Stimulated activated CD4-positive, alpha-beta T cell treated with anti-CD3 and anti-CD28 coated beads, Interleukin-12 subunit alpha, Interleukin-12 subunit beta, amount 100 ng/mL, for 4 hours (primary cell): ENCODE measurements at places on chromosomes 7 and 10.

GRCh38 chr7:82740246-82740848, 296.8 kb upstream of the CACNA2D1 start:
- no peak for DNase-seq

- no peak for DNase-seq
Measured at GRCh38 chr10:71627230-71627939, 92.2 kb downstream of the C10orf105 start.

- no peak for DNase-seq
Measured at GRCh38 chr7:129872054-129872453, 80.7 kb downstream of the UBE2H start.

DNA sequence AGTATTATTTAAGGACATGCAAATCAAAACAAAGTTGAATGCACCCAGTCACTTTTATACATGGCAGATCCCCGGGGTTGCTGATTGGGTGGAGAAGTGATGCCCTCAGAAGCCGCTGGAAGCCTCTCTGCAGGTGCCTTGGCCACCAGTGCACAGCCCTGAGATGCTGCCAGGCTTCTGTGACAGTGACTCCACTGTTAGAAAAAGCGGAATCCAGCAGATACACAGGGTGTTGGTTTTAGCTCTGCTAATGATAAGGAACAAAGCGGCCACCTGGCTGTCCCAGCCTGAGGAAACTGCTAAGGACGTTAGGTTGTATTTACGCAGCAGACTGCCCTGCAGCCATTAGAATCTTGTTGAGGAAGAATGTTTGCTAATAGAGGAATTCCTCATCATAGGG, 47.5 kb downstream of the JAKMIP3 start:
- no peak for DNase-seq

DNA sequence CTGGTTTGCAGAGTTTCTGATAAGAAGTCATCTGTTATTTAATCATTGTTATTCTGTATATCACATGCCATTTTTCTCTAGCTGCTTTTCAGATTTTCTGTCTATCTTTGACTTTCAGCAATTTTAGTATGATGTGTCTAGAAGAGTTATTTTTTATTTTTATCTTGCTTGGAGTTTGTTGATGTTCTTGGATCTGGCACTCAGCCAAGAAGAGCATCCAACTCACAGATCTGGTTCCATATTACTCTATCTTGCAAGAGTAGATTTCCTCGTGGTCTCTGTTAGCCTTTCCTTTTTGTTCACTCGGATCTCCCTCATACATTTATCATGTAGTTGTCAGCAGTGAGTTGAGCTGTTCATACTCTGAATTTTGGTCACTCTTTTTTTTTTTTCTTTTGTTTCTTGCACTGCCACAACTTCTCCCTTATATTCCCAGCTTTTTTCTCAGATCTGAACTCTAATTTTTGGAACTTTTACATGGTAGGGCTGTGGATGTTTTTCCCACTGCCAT, 54.8 kb upstream of the CALCR start:
- no peak for DNase-seq

GRCh38 chr7:2759736-2760097, 71.7 kb downstream of the AMZ1 start:
- no peak for DNase-seq

- no peak for DNase-seq
Measured at GRCh38 chr7:47538846-47539311, 43.0 kb downstream of the TNS3 start.

- DNase-seq = no peak
Measured at GRCh38 chr7:122303531-122304318, 825 bp downstream of the FEZF1 start.

GRCh38 chr10:14560274-14560673, 214.4 kb downstream of the FAM107B start:
- peak; percentile 65 for DNase-seq

DNA sequence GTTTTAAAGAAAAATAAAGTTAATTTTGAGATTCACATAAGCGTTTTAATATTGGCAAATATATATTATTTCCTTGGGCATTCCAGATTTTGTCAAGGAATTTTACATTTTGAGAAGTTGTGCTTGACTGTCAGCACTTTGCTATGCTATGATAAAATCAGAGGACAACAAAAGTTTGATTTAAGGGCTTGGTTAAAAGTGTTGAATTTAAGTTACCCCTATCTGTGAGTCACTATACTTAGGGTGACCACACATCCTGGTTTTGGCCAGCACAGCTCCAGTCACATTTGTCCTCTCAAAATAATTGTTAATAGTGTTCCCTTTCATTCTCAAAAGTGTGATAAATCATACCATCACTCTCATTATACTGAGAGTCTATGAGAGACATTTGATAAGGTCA, 34.2 kb upstream of the ANK3 start:
- no peak for DNase-seq

- no peak for DNase-seq
Measured at GRCh38 chr10:30111340-30112022, 52.1 kb upstream of the JCAD start.

DNA sequence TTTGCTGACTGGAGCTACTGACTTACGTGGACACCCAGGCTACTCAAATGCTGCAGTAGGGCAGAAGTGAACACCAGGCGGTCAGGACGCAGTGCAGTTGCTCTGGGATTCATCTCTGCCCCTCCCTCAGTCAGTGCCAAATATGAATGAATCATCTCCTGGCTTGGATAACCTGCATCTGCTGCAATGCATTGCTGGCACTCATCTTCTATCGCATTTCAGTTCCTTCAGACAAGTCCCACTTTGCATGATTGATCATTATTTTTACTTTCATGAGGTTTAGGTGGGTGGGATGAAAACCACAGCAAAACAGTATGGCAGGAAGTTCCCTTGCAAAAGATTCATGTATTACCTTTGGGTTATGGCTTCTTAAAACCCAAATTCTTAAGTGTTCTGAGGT, 224.6 kb upstream of the NRP1 start:
- DNase-seq = no peak

DNA sequence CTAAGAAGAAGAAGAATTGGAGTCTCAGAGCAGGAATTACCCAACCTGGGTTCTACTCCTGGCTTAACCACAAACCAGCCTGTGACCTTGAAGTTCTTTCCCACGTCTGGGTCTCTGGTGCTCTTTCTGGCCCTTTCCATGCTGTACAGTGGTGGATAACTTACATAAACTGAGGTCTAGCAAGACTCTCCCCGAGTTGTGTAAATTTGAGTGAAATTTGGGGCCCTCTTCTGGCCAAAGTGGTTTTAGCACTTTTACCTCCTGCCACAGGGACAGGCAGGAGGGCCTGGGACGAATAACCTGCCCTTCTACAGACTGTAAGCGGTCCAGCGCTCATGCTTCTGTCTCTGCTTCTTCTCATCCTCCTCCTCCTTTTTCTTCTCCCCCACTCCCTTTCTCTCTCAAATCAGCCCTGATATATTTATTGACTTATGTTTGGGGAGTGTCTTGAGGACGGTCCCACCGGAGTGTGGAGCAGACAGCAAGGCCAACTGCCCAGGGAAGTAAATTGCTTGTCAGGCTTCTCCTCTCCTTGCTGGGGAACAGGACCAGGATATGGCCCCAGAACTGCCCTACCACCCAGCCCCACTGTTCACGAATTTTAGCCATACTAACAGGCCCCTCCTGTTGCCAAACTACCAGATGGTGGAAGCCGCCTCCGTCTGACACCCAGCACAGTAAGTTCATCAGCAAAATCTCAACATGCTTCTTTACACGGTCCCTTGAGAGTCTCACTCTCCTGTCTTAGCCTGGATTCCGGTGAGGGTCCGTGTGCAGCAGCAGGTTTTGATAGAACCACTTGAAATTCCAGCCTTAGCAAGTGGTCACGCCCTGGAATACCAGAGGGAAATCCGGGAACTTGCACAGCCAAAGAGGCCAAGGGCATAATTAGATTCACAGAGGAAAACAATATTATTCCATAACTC, 4.0 kb upstream of the SH3PXD2A start:
- peak; percentile 46 for DNase-seq

- DNase-seq = no peak
Measured at GRCh38 chr7:43902542-43903054, 3.8 kb downstream of the URGCP start.

GRCh38 chr7:66859794-66860645, 61.0 kb upstream of the TMEM248 start:
- peak; percentile 14 for DNase-seq

DNA sequence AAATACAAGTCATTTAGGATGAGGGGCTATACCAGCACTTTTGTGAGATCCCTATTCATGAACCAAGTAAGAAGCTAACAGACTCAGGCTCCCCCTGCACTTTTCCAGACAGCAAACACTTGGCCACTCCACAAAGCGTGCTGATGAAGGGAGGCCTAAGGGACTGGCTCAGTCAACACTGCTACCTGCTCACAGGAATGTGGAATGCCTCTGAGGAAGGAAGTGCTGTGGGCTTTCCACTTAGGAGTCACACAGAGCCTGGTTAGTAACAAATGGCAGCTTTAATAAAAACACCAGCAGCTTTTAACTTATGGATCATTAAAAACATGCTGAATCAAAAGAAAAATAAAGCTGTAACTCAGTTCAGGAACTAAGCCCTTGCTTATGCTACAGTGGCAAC, 15.0 kb downstream of the UROS start:
- DNase-seq = no peak

DNA sequence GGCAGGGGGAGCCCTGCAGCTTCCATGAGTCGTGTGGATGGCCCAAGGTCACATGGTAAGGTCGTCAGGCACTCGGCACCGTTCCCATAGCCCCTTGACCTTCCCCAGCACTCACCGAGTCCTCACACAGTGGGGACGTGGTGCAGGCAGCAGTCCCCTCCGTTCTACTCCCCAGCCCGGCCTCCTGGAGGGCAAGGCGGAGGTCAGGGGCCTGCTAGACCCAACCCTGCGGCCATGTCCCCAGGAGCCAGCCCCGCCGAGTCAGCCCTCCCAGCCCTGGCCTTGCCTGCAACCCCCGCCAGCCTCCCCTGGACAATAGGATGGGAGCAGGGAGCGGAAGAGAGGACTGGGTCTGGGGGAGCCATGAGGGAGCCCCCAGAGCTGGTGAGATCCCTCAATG, 65.2 kb downstream of the ELFN1 start:
- no peak for DNase-seq

DNA sequence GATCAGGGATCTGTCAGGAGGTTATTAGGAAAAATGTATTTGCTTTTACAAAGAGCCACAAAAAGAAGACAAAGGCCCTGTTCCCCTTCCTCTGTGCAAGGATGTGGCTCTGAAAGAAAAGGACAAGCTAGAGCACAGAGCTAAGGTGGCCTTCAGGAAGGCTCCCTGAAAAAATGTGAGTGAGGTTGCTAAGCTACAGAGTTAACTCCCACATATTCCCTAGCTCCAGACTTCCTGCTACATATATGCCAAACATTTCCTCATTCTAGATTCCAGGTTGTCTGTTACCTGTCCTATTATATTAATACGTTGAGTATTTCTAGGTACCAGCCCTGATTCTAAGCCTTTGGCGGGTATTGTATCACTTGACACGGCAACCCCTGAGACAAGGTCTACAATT, 369.0 kb downstream of the PARD3 start:
- DNase-seq = no peak

DNA sequence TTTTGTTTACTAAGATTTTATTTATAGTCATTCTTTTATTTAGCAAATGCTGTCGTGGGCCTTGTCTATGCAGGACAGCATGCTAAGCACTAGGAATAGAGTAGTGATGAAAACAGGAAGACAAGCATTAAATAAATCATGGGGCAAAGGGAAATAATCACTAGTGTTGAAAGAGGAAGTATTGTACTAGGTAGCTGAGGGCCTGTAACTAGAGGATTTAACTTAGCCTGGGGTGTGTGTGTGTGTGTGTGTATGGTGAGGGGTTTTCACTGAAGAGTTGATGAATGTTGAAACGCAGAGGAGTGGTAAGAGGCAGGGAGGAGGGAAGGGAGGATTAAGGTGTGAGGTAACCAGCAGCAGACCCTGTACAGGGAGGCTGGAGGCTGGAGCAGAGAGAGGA, 446.4 kb downstream of the SDK1 start:
- DNase-seq = no peak

DNA sequence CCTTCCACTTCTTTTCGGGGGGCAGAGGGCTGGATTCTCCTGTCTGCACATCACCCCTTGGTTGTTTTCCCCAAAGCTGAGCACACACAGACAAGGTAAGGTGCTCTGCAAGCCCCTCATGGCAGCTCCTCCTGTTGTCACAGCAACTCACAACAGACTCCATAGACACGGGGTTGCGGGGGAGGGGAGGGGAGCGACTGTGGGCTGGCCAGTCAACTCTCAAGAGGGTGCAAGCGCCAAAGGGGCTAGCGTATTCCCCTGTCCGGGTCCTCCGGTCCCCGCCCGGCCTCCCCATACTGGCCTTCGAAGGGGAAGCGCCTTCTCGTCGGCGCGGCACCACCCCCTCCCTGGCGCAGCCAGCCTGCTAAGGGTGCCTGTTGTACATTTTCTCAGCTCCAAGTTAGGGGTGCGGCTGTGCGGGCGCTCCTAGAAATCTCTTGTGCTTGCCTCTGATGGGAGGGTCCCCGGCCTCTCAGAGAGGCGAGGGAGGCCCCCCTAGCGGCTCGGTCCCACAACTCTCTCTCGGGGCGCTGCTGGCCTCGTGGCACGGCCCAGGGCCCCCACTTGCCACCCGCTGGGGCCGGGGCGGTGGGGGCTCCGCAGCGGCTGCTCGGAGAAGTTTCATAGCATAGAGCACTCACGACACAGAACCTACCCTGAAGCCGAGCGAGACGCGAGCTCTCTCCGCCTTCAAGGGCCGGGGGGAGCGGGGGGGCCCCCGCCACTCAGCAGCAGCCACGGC, 498 bp downstream of the RHOBTB1 start:
- DNase-seq = peak; percentile 5

DNA sequence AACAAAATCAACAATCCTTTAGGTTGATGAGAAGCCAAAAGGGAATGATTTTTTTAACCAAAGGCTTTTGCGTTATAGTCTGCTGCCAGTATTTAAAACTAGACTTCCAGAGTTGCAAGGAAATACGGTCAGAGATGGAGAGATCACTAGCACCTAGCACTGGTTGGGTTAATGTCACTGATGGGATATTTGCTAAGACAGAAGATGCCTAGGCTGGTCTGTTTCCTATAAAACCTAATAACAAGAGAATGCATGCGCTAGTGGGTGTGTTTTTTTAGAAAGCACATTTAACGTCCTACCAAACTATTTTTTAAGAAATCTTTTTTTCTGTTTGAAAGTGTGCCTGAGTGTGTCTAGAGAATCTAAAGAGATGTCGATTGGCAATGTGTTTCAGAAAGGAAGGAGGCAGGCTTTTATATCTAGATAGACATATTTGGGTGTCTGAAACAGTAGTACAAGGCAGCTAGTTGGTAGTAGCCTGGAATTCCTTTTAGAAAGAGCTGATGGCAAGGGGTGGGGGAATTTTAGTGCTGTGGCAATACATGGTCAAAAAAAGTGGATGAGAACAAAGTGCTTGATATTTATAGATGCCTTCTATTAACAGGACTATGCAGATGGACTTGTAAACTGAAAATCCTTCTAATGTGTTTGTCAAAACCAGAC, 863 bp downstream of the CALD1 start:
- no peak for DNase-seq

GRCh38 chr7:42161719-42162118, 75.3 kb downstream of the GLI3 start:
- no peak for DNase-seq
